SJSA1 (cell line): ENCODE measurements at places on chromosomes 1 and 21. TPM values are rescaled to one million over a fixed set of nuclear protein-coding genes. Genes with fewer than 3 reads are reported as not detected.

GRCh38 chr1:245386297-245386971, 231.6 kb downstream of the KIF26B start:
- DNase-seq = no peak

DNA sequence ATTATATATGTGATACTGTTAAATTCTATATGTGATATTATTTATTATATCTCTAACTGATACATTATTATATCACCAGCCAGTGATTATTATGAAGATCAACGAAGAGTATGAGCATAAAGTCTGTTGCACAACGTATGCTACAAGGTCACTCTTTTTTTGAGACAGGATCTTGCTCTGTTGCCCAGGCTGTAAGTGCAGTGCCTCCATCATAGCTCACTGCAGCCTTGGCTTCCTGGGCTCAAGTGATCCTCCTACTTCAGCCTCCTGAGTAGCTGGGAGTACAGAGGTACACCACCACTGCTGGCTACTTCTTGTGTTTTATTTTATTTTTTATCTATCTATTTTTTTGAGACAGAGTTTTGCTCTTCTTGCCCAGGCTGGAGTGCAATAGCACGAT, 14.0 kb upstream of the EPHB2 start:
- no peak for DNase-seq

GRCh38 chr1:38455829-38456530, 403.6 kb downstream of the RRAGC start:
- DNase-seq = peak; percentile 12

The AVPR1B gene
- not detected in 2 replicates for total RNA-seq

GRCh38 chr21:43210454-43211071, 41.8 kb downstream of the CRYAA start:
- DNase-seq = peak; percentile 20

DNA sequence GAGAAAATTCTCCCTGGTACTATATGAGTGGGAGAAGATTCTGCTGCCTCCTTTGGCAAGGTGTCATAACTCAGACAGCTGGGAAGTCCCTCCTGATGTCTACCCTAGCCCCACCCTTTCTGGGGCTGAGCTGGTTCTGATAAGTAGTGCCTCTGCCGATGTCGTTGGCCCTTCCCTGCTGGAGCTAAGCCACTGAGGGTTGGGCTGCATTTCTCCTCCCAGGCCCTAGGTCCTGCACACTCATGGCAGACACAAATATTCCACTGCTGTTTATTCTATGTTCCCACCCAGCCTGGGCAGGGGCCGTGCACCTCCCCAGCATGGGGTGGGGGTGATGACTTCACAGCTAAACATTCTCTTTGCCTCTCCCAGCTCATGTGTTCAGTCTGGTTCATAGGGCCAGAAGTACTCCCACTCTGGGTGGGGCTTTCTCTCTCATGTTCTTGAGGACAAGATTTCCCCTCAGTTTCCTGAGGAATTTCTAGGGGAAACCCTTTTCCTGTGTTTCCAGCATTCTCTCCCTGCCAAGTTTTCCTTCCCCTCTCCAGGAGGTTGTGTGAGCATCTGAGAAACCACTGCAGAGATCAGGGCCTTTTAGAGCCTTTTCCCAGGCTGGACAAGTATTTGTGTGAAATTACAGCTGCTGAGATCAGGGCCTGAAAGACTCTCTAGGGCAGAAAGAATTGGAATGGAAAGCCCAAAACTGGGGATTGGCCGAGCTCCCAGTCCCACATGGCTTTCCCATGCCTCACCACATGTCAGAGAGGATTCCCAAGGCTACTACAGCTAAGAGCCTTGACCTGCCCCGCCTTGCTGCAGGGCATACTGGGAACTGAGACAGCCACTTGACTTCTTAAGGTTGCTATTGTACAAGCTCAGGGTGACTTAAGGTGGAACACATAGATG, 66.2 kb downstream of the ATP2B4 start:
- DNase-seq = peak; percentile 91

DNA sequence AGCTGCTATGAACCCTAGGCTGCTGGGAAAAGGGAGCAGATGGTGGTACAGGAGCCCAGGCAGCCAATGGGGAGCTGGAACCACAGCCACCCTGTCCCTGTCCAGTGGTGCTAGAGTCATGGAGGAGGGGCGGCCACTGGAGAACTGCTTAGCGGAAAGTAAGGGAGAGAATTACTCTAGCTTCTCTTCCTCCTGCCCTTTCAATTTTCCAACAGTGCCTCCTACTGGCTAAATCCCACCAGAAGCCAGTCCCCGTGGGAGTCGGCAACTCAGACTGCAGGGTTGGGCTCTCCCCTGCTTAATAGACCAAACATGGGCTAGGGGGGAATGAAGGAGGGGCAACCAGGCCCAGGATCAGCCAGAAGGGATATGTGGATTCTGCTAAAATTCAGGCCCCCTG, 154.5 kb downstream of the ACTL8 start:
- DNase-seq = no peak

The VANGL1 gene
- total RNA-seq = 11.7 and 22.4 TPM in 2 replicates

GRCh38 chr1:156295391-156295947, at the start of gene GLMP:
Gene GLMP (minus strand): TSS chr1:156295679. CDS start chr1:156295645, 34 bp downstream.
- DNase-seq = no peak
